ENCODE measurements at places on chromosomes 11 and 22.
A peak's percentile ranks its signal among the peaks of the same experiment; 100 is the strongest.

DNA sequence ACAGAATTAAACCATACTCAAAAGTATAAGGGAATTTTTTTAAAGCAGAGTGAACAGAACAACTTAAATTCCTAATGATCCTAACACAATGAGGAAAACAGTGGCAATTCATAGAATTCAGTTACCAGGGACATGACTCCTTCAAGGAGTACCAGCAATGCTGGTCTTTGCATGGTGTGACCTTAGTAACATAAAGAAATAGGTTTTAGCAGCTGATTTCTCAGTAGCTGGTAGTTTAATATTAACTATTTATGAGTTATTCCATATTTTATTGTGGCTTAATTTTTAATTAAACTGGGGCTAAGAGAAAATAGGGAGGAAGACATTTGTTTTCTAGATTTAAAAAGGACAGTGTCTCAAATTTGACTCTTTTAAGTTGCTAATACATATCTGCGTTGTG is 30.9 kb downstream of the CHKA start:
- no peak overlapping the region for H3K27ac ChIP-seq
- no peak for DNase-seq
- no peaks in the 10 kb centered on the region for H3K27me3 ChIP-seq
- H3K4me3 ChIP-seq, result no peak overlapping the region
- H3K36me3 ChIP-seq, result peaks cover 53% of the 10 kb centered on the region

DNA sequence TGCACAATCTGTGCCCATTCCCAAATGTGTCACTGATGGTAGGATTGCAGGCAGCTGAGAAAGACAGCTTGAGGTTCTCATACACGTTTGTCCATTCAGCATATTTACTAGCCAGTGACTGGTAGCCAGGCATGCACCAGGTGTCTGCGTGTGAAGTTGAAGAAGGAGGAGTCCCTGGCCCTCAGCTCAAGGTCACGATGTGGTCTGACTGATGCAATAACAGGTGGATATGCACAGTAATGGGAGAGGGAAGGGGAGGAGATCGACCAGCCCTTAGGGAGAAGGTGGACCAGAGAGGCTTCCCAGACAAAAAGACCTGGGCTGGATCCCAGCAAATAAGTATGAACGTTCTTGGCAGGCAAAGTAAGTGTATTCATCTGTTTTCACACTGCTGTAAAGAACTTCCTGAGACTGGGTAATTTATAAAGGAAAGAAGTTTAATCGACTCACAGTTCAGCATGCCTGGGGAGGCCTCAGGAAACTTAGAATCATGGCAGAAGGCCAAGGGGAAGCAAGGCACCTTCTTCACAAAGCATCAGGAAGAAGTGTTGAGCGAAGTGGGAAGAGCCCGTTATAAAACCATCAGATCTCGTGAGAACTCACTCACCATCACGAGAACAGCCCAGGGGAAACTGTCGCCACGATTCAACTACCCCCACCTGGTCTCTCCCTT is 96.0 kb downstream of the MN1 start:
- H3K36me3 ChIP-seq, result no peaks in the 10 kb centered on the region
- peaks cover 10% of the 10 kb centered on the region for H3K4me1 ChIP-seq
- H3K4me3 ChIP-seq, result no peak overlapping the region
- no peak overlapping the region for H3K27ac ChIP-seq
- peaks cover 22% of the 10 kb centered on the region for H3K27me3 ChIP-seq

GRCh38 chr11:87203907-87204602 is 166.3 kb downstream of the TMEM135 start:
- H3K27ac ChIP-seq, result no peak overlapping the region
- H3K4me1 ChIP-seq, result peaks cover 16% of the 10 kb centered on the region
- H3K36me3 ChIP-seq, result no peaks in the 10 kb centered on the region
- DNase-seq, result peak; percentile 46
- H3K27me3 ChIP-seq, result no peaks in the 10 kb centered on the region

- no peak for DNase-seq
- no peaks in the 10 kb centered on the region for H3K36me3 ChIP-seq
- H3K4me1 ChIP-seq, result peaks cover 36% of the 10 kb centered on the region
- peak overlapping the region; percentile 95 for H3K4me3 ChIP-seq
These were observed 921 bp upstream of the BCL2L13 start for GRCh38 chr22:17637490-17638181.

GRCh38 chr11:86167499-86168164 is 76.9 kb upstream of the EED start:
- H3K36me3 ChIP-seq, result no peaks in the 10 kb centered on the region
- no peak overlapping the region for H3K4me3 ChIP-seq
- no peaks in the 10 kb centered on the region for H3K27me3 ChIP-seq
- peaks cover 7% of the 10 kb centered on the region for H3K4me1 ChIP-seq
- DNase-seq, result no peak
